DMS79 treated with DMSO at 0.1 percent for 48 hours (cell line): ENCODE measurements at places on chromosomes 11 and 22.

GRCh38 chr11:29309992-29310391, 706.8 kb downstream of the KCNA4 start:
- DNase-seq: no peak

GRCh38 chr11:64583296-64584262, 7.4 kb upstream of the SLC22A12 start:
- DNase-seq: no peak

GRCh38 chr11:71936825-71937224, 8.0 kb downstream of the RNF121 start:
- DNase-seq: no peak

- DNase-seq: no peak
These were observed 40.6 kb downstream of the PDGFB start for GRCh38 chr22:39204216-39204615.

GRCh38 chr22:43235445-43236409, 48.8 kb upstream of the TTLL12 start:
- DNase-seq: no peak

DNA sequence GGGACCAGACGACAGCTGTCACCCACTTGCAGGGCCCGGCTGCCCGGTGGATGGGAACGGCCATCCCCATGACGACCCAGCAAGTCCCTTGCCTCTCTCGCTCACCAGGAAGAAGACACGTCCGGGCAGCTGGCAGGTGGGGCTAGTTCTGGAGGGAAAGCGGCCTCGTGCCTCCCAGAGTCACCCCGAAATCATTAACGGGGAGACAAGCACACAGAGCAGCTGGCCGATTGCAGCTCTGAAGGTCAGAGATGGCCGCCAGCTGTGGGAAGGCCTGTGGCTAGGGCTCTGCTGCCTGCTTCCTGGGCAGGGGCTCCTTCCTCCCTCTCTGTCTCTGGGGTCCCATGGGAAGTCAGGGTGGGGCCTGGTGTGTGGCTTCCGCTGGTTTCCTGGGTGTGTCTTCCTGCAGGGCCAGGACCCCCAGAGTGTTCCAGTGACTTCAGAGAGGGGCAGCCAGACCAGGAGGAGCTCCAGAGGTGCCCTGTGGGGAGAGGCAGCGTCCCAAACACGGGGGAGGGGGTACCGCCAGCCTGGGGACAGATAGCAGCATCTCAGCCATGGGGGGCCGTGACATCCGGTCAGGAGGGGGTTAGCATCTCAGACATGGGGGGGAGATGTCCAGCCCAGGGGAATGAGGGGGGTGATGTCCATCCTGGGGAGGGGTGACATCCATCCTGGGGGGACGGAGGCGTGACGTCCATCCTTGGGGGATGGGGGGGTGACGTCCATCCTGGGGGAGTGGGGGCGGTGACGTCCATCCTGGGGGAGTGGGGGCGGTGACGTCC, 114.9 kb downstream of the KCNQ1 start:
- DNase-seq: no peak

GRCh38 chr11:72263361-72263760, 19.4 kb upstream of the PHOX2A start:
- no peak for DNase-seq

DNA sequence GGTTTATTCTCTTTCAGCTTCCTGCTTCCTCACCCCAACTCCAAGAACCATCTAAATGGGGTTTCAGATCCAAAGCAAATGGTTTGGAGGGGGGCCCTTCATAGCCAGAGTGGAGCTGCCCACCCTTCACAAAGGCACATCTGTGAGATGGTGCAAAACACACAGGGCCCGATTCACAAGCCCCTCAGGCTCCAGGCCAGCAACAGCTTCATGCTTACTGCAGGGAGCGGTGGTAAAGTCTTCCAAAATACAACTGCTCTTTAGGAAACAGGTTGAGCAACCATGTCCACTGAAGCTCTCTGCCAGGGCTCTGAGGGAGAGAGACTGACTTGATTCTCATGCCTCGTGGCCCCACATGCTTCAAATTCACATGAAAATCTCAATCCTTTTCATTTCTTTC, 213.0 kb upstream of the NARS2 start:
- no peak for DNase-seq

DNA sequence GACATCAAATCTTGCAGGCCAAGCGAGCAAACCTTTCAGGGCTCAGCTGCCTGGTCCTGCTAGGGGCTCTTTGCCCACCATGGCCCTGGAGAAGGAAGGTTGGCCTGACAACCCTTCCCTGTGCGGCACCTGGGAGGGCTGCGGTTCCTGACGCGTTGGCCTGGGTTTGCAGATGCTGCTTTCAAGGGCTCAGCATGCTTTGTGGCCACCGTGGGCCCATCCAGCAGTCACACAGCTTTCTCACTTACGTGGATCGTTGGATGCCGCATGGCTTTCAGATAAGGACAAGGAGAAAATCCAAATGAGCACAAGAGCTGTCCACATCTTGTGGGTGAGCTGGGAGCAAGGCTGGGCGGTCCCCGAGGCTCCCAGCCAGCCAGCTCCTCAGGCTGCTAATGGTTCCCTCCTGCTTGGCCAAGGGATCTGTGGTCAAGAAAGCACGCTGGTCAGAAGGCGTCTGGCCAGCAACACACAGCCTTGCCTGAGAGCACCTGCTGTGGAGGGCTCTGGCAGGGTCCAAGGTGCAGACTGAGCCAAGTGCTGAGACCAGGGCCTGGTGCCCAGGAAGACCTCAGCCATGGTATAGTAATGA, 8.2 kb downstream of the C11orf24 start:
- DNase-seq: no peak

GRCh38 chr11:88106666-88107065, 68.6 kb downstream of the RAB38 start:
- no peak for DNase-seq

- peak; percentile 92 for DNase-seq
These were observed 56.9 kb upstream of the CSNK2A3 start for GRCh38 chr11:11409901-11410300.

GRCh38 chr22:29704528-29705285, 15.1 kb upstream of the CABP7 start:
- peak; percentile 89 for DNase-seq

DNA sequence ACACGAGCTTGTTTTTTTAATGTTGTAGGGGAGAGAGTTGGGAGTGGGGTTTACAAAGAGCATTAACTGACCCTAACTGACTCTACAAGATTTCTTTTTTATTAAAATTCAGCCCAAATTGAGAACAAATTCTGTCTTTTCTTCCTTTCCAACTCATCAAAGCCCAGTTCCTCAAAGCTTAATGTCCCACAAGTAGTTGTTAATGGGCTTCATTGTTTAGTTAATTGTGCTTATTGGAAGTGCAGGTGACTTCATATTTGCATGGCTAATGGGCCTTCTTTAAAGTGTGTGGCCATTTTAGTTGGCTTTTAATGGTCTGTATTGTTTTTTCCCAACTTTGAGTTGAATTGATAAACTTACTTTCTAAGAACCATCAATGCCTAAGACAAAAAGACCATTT, 39.8 kb downstream of the MPPED2 start:
- DNase-seq: no peak

DNA sequence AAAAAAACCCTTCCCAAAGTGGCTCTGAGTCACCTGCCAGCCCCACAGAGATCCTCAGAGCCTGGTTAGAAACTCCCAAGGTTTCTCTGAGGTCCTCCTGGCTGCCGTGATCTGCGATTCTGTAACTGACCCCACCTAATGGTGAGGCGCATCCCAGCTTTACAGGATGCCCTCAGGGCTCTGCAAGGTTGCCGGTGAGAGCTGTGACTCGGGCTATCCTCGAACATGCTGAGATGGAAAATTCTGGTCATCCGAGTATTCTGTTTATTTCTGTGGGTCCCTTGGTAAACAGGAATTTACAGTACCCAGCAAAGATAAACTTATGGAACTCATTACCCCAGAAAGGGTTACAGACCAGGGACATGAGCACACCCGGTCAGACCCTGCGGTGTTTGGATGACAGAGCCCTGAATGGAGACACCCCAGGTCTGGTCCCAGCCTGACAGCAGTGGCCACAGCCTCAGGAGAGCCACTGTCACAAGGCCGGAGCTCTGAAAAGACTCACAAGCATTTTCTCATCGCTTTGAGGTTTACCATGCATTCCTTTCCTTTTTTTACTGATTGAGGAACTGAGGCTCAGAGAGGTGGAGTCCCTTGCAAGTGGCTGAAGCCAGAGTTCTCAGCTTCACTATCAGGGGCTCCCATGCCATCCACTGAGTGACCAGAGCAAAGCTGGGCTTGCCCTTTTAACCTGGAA, 22.2 kb downstream of the LIF start:
- no peak for DNase-seq

DNA sequence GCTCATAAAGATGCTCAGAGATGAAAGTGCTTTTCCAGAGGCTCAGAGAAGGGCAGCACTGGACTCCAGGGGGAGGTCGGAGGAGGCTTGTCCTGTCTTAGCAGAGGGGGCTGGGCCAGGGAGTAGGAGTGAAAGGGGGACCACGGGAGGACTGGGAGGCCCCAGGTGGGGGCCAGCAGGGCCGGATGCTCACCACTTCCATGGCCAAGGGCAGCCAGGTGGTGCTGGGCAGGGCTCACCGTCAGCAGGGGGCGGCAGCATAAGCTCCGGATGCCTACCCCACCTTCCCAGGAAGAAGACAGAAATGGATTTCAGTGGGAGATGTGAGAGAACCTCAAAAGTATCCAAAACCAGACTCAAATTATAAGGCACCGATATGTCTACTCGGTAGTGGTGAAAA, 11.0 kb downstream of the RAB36 start:
- DNase-seq: no peak

GRCh38 chr22:41976070-41976901, 7.0 kb downstream of the SEPTIN3 start:
- DNase-seq: peak; percentile 8

DNA sequence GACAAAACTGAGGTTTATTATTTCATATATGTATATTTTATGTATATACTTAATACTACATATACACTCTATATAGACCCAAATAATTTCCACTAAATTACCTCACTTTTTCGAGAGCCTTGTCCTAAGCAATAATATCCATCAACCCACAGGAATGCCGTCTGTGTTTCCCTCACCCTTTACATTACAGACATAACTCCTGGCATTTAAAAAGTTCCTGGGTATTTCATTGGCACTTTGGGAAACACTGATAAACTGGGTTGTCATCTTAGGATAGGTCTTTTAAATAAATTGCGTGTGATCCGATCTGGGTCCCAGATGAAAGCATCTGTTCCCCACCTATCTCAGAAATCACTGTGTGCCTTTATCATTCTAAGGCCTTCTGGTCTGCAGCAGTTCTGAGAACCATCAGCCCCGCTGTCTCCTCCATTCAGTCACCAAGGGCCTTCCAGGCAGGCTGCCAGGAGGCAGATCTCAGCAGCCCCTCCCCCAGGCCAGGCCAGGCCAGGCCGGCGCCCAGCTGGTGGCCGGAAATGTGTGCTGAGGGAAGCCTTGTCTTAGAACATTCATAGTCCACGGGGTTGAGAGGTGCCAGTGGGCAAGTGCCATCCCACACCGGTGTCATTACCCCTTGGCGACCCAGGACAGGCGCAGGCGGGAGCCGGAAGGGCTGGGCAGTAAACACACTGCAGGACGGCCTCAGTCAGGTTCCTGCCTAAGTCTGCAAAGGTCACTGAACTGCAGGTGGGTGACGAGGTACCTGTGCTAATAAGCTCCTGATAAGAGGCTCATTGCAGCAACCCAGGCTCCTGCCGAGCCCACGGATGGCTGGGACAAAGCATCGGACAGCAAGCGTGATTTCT, 3.3 kb downstream of the FGF19 start:
- peak; percentile 64 for DNase-seq
